Fibroblast of skin of right biceps (primary cell): ENCODE measurements at places on chromosomes 3 and 15.

GRCh38 chr3:83226751-83227150 lies 1465.3 kb upstream of the GBE1 start:
- DNase-seq = no peak

GRCh38 chr15:38613085-38613484 lies 48.5 kb upstream of the RASGRP1 start:
- no peak for DNase-seq

DNA sequence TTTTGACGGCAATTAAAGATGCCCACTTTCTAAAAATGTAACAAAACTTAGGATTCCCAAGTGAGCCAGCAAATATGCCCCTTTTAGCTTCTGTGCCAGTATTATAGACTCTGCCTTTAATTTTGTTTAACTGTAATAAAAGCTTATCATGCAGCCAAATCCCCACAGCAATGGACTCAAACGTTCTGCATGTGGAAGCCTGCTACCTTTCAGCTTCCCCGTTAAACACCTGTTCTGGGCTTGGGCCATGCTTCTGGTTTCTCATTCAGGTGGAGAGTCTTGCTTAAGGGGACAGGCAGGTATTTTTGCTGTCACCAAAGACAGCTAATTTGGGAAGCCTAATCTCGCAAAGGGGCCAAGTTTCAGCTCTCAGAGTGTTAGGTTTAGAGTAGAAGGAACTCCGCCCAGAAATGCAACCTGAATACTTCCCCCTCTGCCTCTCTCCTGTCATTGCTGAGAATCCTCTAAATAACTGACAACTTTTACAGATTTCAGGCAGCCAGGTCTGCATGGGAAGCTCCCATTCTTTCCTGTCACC lies 399.4 kb upstream of the ATP11B start:
- no peak for DNase-seq

DNA sequence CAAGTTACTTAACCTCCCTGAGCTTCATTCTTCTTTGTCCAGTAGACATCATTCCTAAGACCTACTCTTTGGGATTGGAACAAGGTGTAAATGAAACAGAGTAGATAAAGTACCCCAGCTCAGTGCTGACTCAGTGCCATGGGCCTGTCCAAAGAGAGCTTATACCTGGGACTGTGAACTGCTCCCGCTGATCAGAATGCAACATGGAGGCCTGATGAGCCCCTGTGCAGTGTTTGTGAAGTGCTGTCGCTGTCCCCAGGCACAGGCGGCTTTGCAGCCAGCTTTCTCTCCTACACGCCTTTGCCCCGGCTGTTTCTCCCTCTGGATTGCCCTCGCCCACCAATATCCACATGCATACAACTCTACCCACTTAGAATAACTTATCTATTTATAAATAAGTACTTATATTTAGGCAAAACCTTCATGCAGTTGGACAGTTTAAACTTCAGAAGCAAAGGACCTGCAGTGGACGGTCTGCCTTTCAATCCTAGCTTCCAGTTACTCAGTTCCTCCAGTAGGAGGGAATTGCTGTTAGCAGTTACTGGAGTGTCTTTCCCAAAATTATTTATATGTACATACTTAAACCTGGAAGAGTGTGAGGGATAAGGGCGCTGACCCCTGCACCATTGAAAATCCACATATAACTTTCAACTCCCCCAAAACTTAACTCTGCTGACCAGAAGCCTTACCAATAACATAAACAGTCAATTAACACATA lies 80.0 kb downstream of the CORO2B start:
- DNase-seq = no peak

- DNase-seq = no peak
These were observed 1374.2 kb upstream of the ALCAM start for GRCh38 chr3:103992469-103992868.

DNA sequence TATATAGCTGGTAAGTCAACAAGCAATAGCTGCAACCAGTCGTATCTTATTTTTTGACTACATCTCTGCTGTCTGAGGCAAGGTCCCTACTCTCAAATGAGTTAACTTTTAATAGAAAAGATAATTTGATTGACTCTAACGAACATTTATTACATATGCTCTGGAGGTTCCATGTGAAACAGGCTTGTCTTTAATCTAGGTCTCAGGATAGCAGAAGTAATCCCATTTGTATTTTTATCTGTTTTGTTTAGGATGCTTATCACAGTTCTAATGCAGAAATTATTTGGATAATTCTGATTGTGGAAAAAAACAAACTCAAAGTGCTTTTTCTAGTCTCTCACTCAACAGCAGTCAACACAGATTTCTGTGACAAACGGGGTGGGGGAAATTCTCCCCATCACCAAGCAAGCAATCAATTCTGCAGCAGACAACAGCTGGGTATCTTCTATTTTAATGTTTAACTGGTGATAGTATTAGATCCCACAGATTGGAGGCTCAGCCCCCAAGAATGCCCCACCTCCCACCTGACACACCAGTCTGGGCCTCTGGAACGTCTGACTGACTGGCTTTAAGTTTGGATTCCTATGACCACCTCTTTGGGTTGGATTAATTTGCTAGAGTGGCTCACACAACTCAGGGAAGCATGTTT lies 58.8 kb downstream of the ITPR1 start:
- DNase-seq = no peak

- DNase-seq = peak; percentile 15
These were observed 693.2 kb upstream of the CCDC54 start for GRCh38 chr3:106683953-106684620.

GRCh38 chr3:25073423-25073822 lies 354.6 kb upstream of the RARB start:
- no peak for DNase-seq

DNA sequence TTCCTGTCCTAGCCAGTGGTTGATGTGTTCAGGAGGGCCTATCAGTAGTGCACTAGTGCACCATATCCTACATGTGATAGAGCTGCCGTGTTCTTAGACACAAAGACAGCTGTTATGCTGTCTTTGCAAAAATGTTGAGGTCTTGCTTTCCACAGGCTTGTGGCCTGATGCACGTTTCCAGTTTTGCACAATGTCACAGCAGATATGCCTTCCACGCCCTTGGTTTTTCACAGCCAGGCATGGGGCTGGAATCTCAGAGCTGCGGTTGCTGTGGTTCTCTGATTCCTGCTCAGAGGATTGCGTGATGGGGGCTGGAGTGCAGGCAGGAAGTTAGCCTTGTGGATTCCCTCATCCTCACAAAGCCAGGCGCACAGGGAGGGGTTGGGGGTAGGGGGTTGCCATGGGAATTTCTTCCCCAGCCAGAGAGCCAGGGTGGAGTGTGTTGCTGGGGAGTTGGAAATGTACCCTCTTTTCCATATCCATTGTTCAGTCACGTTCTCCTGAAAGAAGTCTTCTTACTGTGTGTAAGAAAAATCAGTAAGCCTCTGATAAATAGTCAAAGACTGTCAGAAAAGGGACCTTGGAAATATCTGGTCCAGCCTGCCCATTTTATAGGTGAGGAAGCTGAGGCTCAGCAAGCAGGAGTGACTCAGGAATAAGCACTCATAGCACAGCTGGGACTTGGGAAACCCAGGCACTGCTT lies 79.4 kb downstream of the SMAD3 start:
- peak; percentile 97 for DNase-seq

- DNase-seq = peak; percentile 53
These were observed 1.1 kb upstream of the CSRNP1 start for GRCh38 chr3:39154280-39155021.

GRCh38 chr3:13683772-13684171 lies 134.8 kb downstream of the FBLN2 start:
- no peak for DNase-seq

- DNase-seq = no peak
These were observed 4.6 kb downstream of the WDR53 start for GRCh38 chr3:196563721-196564225.

DNA sequence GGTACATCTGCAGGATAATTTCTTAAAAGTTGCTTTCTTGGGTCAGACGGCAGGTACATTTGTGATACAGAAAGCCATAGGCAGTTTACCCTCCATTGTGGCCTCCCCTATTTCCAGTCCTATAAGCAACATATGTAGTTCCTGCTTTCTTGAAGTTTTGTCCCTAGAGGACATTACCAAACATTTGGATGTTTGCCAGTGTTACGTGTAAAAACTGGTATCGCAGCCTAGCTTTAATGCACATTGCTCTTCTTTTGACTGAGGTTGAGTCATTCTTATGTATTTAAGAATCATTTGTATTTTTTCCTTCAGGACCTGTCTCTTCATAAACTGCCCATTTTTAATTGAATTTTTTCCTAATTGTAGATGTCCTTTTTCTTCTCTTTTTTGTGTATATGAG lies 114.3 kb downstream of the DIPK2A start:
- DNase-seq = peak; percentile 63

DNA sequence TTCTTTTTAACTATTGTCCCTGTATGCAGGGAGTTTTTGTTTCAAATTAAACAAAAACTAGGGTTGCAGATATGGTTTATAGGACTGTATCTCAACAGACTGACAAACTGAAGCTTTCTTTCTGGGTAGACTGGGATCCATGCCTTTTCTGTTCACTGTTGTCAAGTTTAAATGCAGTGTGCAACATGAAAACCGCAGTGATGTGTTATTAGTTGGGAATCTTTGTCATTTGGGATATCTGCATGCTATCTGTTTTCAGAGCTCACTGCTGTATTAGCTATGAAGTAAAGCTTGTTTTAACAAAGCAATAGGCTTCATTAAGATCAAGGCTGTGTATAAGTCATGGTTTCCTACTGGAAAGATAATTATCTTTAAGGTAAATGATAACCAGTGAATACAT lies 21.4 kb upstream of the MCF2L2 start:
- DNase-seq = no peak

- no peak for DNase-seq
These were observed 106.7 kb downstream of the RAP2B start for GRCh38 chr3:153268564-153269279.

DNA sequence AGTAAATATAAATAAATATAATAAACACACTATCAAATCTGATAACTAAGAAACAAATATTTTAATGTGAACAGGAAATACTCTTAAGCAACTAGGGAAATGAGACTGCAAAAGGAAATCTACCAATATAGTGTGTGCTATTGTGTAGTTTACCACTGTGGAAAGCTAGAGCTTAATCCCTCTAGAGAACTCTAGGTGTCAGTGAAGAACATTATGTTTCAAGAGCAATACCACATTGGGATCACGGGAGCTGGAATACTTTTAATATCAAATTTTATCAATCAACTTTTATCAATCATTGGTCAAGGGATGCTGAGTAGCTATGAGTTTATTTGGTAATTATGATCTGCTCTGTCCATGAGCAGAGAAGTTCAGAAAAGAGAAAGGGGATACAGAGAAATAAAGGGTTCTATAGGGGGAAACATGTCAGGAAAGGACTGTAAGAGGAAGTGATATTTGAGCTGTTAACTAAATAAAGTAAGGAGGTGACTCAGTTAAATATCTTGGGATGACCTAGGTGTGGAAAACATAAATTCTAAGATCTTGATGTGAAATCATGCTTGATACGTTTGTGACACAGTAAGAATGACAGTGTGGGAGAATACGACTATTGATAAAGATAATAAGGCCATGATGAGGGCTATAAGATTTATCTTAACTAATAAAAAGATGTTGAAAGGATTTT lies 762.2 kb upstream of the ALCAM start:
- DNase-seq = peak; percentile 25

- DNase-seq = peak; percentile 80
These were observed 65.3 kb downstream of the KLF13 start for GRCh38 chr15:31391687-31392671.

GRCh38 chr15:77717333-77717990 lies 84.8 kb upstream of the LINGO1 start:
- no peak for DNase-seq

GRCh38 chr3:157098823-157099185 lies 61.1 kb downstream of the CCNL1 start:
- DNase-seq = peak; percentile 25

DNA sequence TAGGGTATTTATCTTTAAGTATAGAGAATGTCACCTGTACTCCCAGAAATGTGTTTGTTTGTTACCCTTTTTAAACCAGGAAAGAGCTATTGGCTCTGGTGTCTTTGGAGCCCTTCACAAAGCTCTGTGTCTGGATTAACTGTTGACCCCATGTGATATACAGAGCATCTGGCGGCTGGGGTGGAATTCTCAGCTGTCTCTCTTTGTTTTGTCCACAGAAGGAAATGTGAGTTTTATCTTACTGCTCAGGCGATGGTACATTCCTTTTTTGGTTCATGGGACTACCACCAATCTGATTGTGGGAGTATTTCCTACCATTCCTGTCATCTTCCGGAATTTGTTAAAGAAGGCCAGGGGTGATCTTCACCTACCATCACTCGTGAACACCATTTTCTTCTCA lies 120.3 kb downstream of the AKAP13 start:
- DNase-seq = no peak

- DNase-seq = no peak
These were observed 5.9 kb downstream of the ZSCAN2 start for GRCh38 chr15:84606653-84607120.

GRCh38 chr3:153614563-153614962 lies 452.5 kb downstream of the RAP2B start:
- peak; percentile 75 for DNase-seq

GRCh38 chr3:29194139-29194538 lies 86.7 kb upstream of the RBMS3 start:
- DNase-seq = no peak

- DNase-seq = peak; percentile 49
These were observed 35.6 kb downstream of the LNP1 start for GRCh38 chr3:100436951-100437350.

- DNase-seq = peak; percentile 70
These were observed 43.3 kb downstream of the TGFBR2 start for GRCh38 chr3:30649572-30650318.

GRCh38 chr3:8629151-8630021 lies 15.2 kb downstream of the SSUH2 start:
- DNase-seq = peak; percentile 60

- DNase-seq = no peak
These were observed 42.8 kb upstream of the MLF1 start for GRCh38 chr3:158528076-158528674.

- DNase-seq = peak; percentile 19
These were observed 11.5 kb downstream of the THAP10 start for GRCh38 chr15:70880781-70881180.

DNA sequence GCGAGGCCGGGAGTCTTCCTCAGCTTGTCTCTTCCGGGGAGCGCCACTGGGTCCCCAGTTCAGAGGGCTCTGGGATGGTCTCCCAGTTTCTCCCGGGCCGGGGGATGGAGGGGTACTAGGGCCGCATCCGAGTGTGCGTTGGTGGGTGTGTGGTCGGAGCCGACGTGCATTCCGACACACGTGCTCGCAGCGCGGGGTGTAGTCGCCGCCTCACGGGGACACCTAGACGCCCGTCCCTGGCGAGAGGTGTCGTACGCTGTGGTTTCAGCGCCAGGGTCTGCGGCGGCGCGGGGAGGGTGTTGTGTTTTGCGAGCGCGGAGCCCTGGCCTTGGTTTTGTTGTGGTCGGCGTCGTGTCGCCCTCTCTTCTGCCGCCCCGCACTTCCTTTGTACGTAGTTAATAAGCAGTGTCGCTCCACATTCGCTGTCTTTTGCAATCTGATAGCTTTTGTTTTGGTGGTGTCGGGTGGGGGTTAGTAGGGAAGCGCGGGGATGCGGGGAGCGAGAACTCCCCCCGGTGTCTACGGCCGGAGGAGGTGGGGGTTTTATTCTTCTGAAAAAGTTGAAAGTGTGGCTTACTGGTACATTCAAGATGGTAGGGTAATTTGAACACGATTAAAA lies 2.2 kb downstream of the IGF1R start:
- peak; percentile 61 for DNase-seq
